Brain microvascular endothelial cell (primary cell): ENCODE measurements at places on chromosomes 11 and 22.
A peak's percentile ranks its signal among the peaks of the same experiment; 100 is the strongest.

DNA sequence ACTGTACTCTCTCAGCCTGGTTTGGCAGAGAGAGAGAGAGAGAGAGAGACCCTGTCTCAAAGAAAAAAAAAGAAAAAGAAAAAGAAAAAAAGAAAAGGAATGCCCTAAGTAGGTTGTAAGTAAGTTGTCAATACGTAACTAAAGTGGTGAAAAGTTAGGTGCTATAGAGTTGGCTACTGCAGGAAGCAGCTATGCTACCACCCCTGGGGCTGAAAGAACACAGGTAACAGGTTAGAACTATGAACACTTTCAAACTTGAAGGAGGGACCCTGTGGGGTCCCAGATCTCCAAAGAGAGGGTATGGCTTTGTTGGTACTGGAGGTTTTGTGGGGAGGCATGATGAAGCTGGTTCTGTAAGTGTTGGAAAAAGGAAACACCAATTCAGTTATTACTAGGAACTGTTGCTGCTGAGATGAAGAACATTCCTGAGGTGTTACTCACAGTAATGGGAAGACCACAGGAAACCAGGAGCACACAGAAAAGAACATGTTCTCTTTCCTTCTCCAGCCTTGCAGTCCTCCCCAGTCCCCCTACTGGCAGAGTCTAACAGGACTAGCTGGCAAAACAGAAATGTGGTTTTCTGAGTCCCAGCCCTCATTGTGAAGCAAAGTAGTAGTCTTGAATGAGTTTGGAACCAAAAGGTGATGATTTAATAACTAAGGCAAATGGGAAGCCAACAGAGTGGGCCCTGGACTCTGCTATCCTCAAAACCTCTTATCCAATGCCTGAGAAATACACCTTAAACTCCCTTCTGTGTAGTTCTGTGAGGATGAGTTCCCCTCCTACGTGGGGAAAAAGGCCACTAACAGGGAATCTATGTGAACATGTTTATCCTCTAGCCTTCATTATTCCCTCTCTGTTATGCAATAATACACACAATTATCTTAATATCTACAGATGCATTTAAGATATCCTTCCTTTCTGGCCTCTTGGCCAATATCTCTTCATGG, 427.0 kb upstream of the DDI1 start:
- DNase-seq, result peak; percentile 91

- DNase-seq, result no peak
Measured at GRCh38 chr11:61586792-61587430, 6.0 kb upstream of the SYT7 start.

- no peak for DNase-seq
Measured at GRCh38 chr11:73240190-73240781, 22.2 kb downstream of the P2RY2 start.

DNA sequence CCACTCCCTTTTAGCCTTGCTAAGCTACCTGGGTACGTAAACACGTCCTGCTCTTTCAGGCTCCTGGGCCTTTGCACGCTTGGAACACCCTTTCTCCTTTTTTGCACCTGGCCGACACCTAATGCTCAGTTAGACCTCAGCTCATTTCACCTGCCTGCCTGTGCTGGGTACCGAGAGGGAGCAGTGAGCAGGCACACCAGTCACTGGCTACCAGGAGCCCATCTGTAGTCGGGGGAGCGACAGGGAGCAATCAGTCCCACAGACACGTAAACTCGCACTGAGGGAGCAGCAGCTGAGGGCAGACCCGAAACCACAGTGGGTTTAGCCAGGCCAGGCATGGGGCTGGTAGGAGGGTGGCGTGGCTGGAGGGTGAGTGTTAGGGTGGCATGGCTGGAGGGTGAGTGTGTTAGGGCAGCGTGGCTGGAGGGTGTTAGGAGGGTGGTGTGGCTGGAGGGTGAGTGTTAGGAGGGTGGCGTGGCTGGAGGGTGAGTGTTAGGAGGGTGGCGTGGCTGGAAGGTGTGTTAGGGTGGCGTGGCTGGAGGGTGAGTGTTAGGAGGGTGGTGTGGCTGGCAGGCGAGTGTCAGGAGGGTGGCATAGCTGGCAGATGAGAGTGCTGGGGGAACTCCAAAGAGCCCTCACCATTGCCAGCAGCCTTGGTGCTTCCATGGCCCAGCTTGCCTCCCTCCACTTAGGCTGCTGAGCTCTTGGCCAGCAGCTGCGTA, 6.4 kb upstream of the GTSE1 start:
- DNase-seq, result no peak

- DNase-seq, result peak; percentile 9
Measured at GRCh38 chr22:41762980-41763779, 37.3 kb upstream of the CCDC134 start.

DNA sequence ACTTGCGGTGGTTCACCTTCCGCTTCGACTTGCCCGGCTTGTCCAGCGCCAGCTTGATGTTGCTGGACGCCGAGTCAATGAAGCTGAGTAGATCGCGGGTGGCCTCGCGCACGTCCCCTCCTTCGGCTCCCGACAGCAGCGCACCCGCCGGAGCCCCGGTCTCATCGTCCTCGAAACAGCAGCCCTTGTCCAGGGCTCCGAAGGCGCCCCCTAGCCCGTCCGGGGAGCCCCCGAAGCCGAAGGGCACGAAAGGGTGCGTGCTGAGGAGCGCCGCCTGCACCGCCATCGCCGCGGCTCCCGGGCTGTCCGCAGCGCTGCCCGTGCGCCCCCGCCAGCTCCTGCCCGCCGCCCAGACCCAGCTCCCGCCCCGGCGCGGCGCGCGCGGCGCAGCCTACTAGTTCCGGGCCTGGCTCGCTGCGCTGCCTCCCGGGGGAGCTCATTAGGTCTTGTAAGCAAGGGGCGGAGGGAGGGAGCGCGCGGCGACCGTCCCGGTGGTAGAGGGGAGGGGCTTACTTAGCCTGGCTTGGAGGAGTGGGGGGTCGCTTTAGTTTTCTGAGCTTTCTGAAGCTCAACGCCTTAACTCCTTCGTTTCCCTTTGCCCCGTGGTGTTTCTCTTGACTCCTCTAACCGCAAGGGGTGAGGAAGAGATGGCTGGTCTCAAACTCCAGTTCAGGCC, at the start of gene FAM181B:
Gene FAM181B (minus strand): TSS at position 421 of the 676 bp plus-strand sequence. CDS start 135 bp downstream, at position 286.
- DNase-seq, result peak; percentile 6

DNA sequence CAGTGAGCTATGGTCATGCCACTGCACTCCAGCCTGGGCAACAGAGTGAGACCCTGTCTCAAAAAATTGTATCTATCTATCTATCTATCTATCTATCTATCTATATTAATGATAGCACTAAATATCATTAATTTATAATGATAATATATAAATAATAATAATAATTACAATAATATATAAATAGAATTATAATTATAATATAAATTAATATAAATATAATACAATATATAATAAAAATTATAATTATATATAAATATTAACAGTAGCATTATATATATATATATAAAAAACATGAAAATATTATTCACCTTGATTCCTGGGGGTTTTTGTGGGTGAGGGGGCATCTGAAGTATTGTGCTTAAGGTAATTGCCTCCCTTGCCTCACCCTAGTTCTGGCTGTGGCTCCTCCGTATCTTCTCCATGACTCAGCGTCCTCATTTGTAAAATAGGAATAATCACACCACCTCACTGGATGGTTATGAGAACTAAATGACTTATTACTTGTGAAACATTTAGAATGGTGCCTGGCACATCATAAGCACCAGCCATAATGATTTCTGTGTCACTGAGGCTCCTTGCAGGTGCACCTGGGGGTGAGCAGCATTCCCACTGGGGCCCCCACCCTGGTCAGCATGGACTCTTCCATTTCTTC, 18.8 kb downstream of the RASD2 start:
- no peak for DNase-seq

GRCh38 chr22:38222797-38223119, 21.0 kb downstream of the MAFF start:
- DNase-seq, result no peak

DNA sequence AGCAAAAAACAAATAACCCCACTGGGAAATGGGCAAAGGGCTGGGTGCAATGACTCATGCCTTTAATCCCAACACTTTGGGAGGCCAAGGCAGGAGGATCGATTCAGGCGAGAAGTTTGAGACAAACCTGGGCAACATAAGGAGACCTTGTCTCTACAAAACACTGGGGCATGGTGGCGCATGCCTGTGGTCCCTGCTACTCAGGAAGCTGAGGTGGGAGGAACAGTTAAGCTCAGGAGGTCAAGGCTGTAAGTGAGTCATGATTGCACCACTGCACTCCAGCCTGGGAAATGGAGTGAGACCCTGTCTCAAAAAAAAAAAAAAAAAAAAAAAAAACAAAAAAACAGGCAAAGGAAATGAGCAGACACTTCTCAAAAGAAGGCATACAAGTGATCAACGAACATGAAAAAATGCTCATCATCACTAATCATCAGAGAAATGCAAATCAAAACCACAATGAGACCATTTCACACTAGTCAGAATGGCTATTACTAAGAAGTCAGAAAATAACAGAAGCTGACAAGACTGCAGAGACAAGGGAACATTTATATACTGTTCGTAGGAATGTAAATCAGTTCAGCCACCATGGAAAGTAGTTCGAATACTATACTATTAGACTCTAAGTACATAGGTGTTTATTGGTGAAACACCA, 48.2 kb upstream of the SMCO4 start:
- peak; percentile 79 for DNase-seq

GRCh38 chr11:118705111-118705741, 25.8 kb upstream of the TREH start:
- no peak for DNase-seq

DNA sequence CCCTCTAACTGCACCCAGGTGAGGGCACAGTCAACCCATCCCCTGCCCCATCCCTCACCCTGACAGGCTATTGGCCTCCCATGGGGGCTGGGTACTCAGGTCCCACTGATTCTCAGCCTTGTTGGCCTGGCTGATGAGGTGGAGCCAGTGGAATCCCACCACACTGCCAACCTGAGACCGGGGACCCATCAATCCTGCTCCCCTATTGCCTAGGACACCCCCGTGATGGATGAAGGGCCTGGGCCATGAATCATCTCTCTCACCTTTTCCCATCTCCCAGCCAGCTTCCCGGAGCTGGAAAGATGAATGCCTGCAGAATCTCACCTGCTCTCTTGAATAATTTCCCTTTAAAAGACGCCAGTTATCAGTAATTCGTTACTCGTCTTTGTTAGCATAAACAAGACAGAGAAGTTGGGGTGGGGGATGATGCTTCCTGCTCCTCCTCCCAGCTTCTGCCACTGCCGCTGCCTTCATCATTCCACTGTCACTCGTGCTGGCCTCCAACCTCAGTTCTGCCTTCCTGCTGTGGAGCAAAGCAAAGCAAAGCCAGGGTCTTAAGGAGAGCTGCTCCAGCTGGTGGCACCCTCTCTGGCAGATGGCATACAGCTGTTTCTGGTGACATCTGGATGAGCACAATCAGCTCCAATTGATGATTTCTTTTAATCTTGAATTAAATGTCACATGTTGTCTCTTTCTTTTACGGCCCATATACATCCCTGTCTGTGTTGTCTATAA, 204.0 kb upstream of the NECTIN1 start:
- DNase-seq, result no peak

GRCh38 chr11:60485987-60486386, 6.6 kb upstream of the MS4A12 start:
- no peak for DNase-seq

DNA sequence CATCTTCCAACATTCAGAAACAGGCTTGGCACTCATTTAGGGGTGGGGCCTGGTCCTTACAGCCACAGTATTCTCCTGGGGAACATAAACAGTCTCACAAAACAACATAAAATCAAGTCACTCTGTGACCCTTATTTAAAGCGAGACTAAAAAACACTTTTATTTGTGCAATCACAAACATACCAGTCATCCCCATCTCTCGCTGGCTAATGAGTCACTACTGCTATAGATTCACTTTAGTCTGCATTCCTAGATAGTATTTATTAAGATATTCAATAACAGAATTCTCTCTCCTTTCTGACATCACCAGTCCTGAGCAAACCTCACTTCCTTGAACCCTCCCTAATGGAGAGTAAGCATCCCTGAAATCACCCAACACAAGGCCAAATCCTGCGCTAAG, 68.0 kb downstream of the ZBTB44 start:
- peak; percentile 59 for DNase-seq

GRCh38 chr11:34827228-34827627, 89.0 kb downstream of the APIP start:
- no peak for DNase-seq

- no peak for DNase-seq
Measured at GRCh38 chr11:134815404-134815803, 403.4 kb upstream of the B3GAT1 start.

GRCh38 chr11:67400942-67401494, 640 bp downstream of the PPP1CA start:
- no peak for DNase-seq

- DNase-seq, result no peak
Measured at GRCh38 chr22:47201996-47202818, 439.8 kb downstream of the TBC1D22A start.

GRCh38 chr22:47202819-47203553, 440.5 kb downstream of the TBC1D22A start:
- no peak for DNase-seq

DNA sequence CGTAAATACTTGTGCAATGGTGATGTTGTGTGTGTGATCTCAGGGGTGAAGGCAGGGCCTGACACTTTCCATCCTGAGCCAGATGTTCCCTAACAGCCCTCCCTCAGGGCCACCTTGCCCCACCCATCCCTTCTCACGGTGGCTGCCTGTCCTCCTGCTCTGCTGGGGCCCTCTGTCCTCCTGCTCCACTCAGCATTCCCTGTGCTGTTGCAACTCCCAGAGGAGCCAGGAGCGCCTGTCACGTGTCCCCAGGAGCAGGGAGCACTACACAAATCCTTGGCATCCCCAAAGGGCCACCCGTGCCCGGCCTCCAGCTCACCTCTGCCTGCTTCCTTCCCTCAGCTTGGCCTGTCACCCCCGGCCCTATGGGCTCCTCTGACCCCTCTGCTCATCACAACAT, 10.2 kb upstream of the CSNK1E start:
- no peak for DNase-seq

DNA sequence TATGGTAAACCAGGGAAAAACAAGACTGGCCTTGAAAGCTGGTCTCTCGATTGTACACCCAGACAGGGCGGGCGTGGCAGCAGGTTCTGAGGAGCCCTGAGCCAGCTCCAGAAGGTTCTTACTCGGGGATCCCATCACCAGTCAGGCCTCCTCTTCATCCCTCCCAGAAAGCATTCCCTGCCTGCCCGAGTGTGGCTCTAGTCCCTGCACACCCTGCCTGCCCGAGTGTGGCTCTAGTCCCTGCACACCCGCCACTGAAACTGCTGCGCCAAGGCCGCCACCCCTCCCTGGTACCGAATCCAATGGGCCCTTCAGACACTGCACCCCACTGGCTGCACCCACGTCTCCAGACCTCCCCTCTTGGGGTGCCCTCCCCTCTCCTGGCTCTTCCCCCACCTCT, 30.1 kb downstream of the KIAA0930 start:
- DNase-seq, result no peak

DNA sequence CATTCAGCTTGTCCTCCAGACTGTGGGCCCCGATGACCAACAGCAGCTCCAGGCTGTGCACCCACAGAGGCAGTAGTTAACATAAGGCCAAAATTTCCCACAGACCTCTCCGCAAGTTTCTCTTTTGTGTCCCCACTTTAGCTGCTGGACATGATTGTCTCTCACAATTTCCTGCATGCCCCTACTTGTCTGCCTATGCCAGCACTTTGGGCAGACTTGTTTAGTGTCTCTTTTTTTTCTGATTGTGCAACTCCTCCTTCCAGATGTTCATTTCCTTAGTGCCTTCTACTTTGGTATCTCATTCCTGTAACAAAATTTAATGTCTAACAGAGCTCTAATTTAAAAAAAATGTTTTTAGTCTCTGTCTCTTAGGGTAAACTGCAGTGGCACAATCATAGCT, 23.8 kb upstream of the SCN3B start:
- DNase-seq, result no peak
